Stimulated activated CD8-positive, alpha-beta memory T cell treated with anti-CD3 and anti-CD28 coated beads, Interleukin-15, amount 100 ng/mL, for 1 hour (primary cell): ENCODE measurements at places on chromosomes 2 and 18.

GRCh38 chr2:205889114-205889513 lies 196.9 kb downstream of the INO80D start:
- no peak for DNase-seq

- no peak for DNase-seq
Measured at GRCh38 chr18:69469444-69469919, 68.8 kb downstream of the DOK6 start.

- no peak for DNase-seq
Measured at GRCh38 chr2:75524276-75524911, 36.3 kb downstream of the EVA1A start.

GRCh38 chr2:238358769-238359168 lies 38.5 kb downstream of the TRAF3IP1 start:
- no peak for DNase-seq

GRCh38 chr2:49924044-49924817 lies 769.9 kb upstream of the FSHR start:
- DNase-seq = no peak

- DNase-seq = no peak
Measured at GRCh38 chr2:58798676-58799208, 557.6 kb upstream of the FANCL start.

- DNase-seq = no peak
Measured at GRCh38 chr2:235988271-235989015, 179.7 kb downstream of the GBX2 start.
